M059J (cell line): ENCODE measurements at places on chromosomes 12 and 14. TPM values are rescaled to one million over a fixed set of nuclear protein-coding genes. Genes with fewer than 3 reads are reported as not detected.

Gene WNT5B
- total RNA-seq: 25.5 and 43.5 TPM in 2 replicates

Gene TUNAR
- not detected in 2 replicates for total RNA-seq

Gene RNF41
- total RNA-seq: 42.8 and 54.9 TPM in 2 replicates

Gene VCPKMT
- total RNA-seq: 2.1 and 6.8 TPM in 2 replicates

Gene SRRM4
- not detected in 2 replicates for total RNA-seq

Gene KRT2
- total RNA-seq: not detected in 2 replicates
